Stimulated activated CD4-positive, alpha-beta T cell treated with anti-CD3 and anti-CD28 coated beads, Interleukin-1b, Interleukin-23, amount 100 ng/mL, for 4 hours (primary cell): ENCODE measurements at places on chromosomes 1 and 21.

- no peak for DNase-seq
Measured at GRCh38 chr1:113875714-113876113, 4.2 kb upstream of the PTPN22 start.

DNA sequence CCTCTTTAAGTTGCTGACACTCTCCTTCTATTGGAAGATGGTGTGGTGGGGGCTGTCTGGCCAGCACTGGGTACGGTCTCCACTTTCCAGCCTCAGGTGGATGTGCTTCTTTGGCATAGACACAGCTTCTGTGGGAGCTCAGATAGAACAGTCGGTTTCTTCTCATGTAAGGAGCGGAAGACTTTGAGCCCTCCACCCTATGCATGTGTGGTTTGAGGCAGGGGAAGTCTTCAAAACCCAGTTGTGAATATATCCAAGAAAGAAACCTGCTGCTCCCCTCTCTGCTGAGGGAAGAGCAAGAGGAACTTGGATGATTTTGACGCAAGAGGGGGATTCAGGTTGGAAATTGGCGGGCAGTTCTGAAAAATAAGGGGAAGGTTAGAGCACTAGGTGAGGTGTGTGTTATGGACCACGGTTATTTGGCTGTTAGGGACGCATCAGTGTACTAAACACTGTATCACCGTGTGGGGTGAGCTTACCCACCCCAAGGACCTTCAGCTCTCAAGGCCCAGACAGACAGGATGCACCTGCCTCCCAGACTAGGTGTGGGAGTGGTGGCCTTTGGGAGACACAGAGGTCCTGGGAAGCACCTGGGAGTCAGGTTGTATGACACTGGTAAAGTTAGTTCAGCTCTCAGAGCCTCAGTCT, 36.2 kb downstream of the IL6R start:
- DNase-seq = no peak

DNA sequence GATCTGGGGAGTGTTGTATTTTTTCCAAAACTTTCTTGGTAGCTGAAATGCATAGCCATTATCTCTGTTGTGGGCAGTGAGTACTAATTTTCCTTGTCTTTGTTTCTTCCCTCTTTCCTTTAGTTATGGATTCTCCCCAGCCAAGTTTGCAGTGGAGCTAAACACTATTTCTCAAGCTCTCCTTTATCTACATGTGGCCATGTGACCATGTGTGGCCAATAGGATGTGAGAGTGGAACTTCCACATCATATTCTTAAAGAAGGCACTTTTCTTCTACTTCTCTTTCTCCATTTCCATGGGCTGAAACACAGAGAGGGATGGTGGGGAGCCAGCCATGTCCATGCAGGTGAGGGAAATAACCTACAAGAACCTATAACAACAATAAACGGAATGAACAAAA, 230.8 kb downstream of the CTH start:
- no peak for DNase-seq

DNA sequence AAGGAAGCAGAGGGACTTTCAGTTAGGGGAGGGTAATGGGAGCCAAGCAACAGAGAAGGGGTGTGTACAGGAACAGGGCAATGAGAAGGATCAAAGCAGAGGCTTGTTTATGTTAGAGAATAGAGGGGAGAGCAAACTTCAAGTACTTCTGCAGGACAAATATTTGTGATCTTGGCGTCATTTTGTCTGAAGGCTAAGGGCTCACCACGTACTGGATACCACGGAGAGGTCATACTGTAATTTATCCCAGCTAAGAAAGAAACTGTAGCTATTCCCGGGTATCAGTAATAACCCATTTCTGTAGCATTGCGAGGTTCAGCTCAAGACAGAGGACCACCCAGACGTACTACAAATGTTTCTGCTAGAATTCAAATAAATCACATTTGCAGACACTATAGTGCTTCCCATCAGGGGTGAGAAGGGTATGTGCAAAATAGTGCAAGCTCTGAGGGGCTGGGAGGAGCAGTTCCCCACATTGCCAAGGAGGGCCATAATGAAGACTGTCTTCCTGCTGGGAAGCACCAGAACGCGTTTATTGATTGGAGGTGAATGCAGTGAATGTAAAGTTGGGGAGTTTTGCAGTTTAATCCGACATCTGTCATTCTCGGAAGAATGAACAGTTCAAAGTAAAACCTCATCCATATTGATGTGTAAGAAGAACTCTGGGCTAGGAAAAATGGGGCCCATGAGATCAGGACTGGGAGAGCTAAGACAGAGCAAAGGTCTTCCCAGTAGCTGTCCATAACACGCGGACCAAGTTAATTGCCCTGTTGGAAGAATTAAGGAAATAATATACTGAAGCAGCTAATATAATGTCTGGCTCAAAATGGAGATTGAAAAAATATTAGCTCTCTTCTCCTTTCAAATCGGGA, 136.9 kb downstream of the RWDD3 start:
- DNase-seq = no peak

DNA sequence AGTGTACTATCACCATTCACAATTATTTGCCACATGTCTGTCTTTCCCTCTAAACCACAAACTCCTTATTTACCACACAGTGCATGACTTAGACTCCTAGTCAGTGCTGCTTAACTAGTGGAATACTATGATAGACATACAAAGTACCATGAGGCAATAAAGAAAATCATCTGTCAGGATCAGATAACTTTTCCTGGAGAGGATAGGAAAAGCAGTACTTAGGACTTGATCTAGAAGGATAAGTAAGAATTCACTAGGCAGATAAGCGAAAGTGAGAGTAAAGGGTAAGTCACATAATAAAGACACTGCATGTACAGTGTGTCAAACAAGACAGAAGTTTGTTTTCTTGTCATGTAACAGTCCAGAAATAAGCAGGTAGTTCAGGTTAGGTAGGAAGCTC, 21.2 kb upstream of the TSPAN1 start:
- DNase-seq = no peak

DNA sequence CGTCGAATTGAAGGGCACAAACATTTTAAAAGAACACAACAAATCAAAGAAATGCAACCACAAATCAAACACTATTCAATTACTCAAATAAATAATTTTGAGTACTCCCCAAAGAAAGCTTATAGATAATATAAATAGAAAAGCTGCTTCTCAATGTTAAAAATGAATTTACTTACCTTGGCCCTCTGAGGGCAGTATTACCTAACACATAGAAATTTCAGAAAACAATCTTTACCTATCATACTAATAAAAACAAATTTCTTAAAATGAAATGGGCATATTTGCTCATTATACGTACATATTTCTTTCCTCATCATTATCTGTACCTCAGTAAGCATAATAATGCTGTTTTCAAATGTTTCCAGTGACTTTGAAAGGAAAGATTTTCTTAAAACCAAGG, 141.8 kb downstream of the AKT3 start:
- no peak for DNase-seq

DNA sequence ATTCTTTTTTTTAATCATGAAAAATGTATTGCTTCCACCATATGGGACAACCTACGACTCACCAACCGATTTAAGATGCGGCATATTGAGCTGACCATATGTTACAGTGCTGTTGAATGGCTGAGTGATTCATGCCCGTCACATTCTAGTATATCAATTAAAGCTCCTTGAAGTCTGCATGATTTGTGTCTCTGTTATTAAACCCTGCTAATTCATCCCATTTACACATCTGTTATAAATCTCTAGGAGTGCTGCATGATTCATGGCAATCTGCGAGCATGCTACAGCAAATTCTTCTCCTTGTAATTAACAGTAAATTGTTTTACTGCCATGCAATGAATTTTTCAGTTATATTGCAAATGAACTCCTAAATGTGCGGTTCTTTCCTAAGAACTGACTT, 239.8 kb downstream of the USH2A start:
- no peak for DNase-seq

- no peak for DNase-seq
Measured at GRCh38 chr1:2384941-2385481, 6.3 kb downstream of the MORN1 start.

- no peak for DNase-seq
Measured at GRCh38 chr1:163436140-163436812, 114.5 kb downstream of the NUF2 start.

- DNase-seq = no peak
Measured at GRCh38 chr1:913491-914130, 10.1 kb upstream of the SAMD11 start.

DNA sequence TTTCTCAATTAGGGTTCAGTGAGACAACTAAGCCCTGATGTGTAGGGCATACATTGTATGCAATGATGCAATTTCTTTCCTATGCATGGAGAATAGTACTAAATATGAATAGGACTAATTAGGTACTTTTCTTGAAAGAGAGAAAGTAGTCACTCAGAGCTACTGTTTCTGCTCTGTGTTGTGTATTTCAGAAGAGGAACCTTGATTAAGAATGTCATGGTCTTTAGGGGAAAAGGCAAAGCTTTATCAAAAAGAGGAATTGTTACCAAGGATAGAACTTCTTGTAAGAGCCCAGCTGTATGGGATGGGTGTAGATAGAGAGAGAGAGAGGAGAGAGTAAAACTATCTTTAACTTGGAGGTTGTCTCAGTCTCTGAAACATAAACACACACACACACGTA, 49.1 kb downstream of the HLX start:
- DNase-seq = no peak

GRCh38 chr21:9759972-9760371, 761.4 kb upstream of the TPTE start:
- DNase-seq = no peak

GRCh38 chr1:75265792-75266191, 131.6 kb downstream of the LHX8 start:
- DNase-seq = no peak

DNA sequence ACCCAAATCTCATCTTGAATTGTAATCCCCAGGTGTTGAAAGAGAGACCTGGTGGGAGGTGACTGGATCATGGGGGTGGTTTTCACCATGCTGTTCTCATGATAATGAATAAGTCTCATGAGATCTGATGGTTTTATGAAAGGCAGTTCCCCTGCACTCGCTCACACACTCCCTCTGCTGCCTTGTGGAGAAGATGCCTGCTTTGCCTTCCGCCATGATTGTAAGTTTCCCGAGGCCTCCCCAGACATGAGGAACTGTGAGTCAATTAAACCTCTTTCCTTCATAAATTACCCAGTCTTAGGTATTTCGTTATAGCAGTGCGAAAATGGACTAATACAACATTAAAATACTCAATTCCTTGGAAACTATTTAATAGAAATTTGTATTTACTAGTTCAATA, 99.2 kb downstream of the PROX1 start:
- no peak for DNase-seq

DNA sequence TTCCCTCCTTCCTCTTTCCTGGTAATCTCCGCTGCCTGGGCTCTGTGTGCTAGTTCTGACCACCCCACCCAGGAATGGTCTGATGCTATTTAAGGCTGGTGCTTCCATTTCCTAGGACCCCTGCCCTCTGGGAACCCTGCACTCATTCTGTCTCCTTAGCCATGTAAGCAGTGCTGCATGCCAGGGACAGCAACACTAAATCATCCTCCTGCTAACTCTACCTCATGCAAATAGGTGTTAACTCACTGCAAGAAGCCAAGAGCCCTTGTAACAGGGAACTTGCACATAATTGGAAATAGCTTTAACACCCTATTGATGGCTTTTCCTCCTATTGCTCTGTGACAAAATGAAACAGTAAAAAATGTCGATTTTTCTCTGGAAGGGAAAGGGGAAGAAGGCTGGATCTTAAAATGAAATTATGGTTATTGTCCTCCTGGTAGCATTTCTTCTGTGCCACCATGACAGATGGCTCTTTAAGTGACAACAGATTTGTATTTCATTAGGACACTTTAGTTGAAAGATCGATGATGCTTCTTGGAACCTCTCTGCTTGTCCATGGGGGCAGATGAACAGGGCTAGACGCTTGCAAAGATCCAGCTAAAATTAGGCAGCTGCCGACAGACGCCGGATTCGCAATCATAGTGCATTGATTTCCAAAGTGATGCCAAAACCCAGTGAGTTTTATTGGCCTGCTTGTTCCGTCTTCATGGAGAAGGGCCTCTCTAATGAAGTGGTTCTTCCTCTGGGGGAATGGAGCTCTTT, 551.7 kb downstream of the MATN1 start:
- DNase-seq = no peak

GRCh38 chr1:79117376-79117775, 110.8 kb upstream of the ADGRL4 start:
- DNase-seq = no peak

DNA sequence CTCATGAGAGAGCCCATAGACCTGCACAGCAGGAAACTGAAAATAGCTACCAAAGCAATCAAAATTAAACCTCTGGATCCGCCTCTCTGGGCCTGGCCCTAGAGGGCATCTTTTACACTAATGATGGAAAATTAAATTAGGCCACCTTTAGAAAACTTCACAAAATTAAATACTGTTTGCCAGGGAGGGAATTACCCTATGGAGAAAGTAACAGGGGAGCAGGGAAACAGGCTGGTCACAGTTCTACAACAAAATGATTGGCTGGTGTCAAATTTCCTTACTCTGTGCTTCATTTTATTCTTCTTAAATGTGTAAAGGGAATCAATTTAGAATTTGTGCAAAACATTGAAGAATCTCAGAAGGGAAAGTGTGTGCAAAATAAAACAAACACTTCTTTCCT, 62.4 kb downstream of the SPATA46 start:
- DNase-seq = no peak

DNA sequence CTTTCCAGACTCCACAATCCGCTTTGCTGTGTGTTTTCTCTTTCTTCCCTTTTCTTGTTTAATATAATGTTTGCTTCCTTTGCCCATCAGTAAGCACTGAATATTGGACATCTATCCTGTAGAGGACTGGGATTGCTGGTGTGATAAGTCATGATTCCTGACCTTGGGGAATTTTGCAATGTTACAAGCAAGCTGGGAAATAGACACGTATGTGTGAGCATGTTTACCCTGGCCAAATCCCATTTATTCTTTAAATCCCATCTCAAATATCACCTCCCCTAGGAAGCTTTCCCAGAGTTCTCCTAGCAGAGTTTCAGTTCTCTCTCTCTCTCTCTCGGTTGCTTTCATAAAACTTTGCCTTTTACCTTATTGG, 155.3 kb downstream of the ROR1 start:
- DNase-seq = no peak

DNA sequence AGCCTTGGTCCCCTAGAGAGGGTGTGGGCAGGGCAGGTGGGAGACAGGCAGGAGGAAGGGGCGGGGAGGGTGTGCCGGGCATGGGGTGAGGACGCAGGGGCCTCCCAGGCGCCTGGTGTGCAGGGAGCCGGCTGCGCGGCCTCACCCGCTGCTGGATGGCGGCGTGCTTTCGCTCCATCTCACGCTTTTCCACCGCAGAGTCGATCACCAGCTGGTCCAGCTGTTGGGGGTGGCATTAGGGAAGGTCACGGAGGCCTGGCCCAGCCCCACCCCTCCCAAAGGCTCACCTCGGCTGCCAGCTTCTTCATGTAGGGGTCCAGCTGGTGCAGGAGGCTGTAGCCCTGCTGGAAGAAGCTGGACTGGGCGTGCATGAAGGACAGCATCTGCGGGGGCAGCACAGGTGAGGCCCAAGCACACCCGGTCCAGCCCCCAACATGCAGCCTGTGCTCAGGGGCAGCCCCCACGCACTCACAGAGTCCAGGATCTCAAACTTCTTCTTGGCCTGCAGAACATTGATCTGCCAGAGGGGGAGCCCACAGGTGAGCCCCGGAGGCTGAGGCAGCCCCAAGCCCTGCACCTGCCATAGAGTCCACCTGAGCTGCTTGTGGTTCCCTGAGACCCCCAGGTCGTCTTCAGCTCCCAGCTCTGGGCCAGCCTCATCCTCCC, 7.9 kb downstream of the ACAP3 start:
- DNase-seq = no peak

GRCh38 chr1:27154469-27154990, 395 bp downstream of the SLC9A1 start:
- DNase-seq = no peak

GRCh38 chr1:11693024-11693590, 1.6 kb downstream of the DRAXIN start:
- DNase-seq = peak; percentile 18
